ENCODE measurements at places on chromosomes 2 and 18. TPM values are rescaled to one million over a fixed set of nuclear protein-coding genes. Genes with fewer than 3 reads are reported as not detected.
A peak's percentile ranks its signal among the peaks of the same experiment; 100 is the strongest.

DNA sequence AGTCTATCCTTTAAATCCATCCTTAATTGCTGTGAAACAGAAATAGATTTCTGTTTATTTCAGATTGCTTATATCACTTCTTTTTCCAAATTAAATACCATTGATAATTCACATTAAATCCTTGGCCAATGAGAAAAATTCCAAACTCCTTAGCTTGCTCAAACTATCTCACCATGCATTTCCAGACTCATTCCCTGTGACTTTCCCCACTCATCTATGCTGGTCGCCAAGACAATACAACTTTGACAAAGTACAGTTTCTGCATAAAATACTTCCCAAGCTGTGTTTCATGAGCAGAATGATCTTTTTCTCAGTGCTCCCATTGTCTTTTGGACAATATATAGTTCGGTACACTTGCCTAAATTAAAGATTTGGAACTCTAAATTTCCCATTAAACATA, 575.6 kb downstream of the CPS1 start:
- no peak for DNase-seq

CNTNAP5 gene
- total RNA-seq = not detected

- DNase-seq = peak; percentile 90
Measured at GRCh38 chr2:41737888-41738287, 309.9 kb upstream of the PKDCC start.

DNA sequence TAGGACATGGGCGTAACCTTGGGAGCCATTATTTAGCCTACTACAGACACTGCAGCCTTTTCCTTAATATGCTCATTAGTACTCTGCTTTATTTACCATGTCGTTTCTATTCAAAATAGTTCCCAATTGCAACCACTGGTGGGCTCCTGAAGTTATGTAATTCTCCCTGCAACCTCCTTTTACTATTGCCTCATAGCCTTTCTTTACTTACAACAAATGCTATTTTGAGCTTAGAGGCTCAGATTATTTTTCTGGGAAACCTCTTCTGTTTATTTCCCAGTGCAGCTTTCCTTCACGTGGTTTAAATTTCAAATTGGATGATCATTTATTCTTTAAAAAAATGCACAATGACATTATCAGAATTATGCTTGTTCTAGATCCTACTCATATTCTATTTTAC, 492.3 kb upstream of the TMEFF2 start:
- DNase-seq = no peak

ARHGAP15 gene
- 0.88 TPM for total RNA-seq

DNA sequence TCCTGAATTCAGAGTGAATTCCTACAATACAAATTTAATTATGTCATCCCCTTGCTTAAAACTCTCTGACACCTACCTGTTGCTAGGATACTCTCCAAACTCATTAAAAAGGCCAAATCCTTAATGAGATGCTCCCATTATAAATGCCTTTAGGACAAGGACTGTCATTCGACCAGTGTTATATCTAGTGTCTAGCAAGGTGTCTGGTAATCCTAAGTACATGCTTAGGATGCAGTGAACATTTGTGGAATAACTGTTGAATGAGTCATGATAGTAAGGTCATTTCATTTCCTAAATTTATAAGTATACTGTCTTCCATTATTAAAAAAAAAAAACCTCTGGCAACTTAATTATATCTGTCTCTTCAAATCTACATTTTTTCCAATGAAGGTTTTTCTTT, 588.9 kb upstream of the NRXN1 start:
- DNase-seq = no peak

DNA sequence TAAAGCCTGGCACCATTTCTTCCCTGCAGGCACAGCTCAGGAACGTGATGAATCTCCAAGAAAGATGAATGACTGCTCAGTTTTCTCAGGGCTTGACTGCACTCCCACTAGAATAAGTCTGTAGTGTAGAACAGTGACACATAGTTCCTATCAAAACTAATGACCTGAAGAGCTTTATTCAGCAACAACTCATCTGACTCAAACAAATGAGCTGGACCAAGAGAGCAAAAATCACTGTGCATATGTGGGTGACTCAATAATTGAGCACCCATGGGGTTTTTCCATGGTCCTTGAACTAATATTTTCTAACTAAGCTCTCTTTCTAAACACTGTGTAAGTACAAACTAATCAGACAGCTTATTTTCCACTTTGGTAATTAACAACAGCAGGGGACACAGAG, 61.1 kb upstream of the XDH start:
- DNase-seq = peak; percentile 53

LCT gene
- under 0.01 TPM for total RNA-seq

MPP4 gene
- 2.1 TPM for total RNA-seq

OTOS gene
- not detected for total RNA-seq

DNA sequence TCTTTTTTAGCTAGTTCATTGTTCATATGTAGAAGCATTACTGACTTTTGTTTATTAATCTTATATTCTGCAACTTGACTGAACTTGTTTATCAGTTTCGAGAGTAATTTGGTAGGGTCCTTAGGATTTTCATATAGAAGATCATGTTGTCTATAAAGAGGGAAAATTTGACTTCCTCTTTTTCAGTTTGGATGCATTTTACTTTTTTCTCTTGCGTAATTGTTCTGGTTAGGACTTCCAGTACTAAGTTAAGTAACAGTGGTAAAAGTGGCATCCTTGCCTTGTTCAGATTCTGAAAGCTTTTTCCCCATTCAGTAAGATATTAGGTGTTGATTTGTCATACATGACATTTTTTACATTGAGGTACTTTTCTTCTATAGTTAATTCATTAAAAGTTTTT, 726.0 kb downstream of the KCNJ3 start:
- no peak for DNase-seq

- DNase-seq = no peak
Measured at GRCh38 chr2:164903951-164904350, 51.4 kb downstream of the SLC38A11 start.

- peak; percentile 94 for DNase-seq
Measured at GRCh38 chr2:205682239-205682970, at the start of gene NRP2. NRP2 (plus strand) TSS chr2:205682501; CDS start chr2:205683291, 790 bp downstream.

- peak; percentile 93 for DNase-seq
Measured at GRCh38 chr2:238024986-238025385, 35.8 kb upstream of the SCLY start.

GRCh38 chr2:166284359-166284758, 91.4 kb downstream of the SCN9A start:
- DNase-seq = no peak

GRCh38 chr18:39591649-39592048, 2026.1 kb upstream of the CELF4 start:
- DNase-seq = no peak

RPRM gene
- 0.36 TPM for total RNA-seq

DNA sequence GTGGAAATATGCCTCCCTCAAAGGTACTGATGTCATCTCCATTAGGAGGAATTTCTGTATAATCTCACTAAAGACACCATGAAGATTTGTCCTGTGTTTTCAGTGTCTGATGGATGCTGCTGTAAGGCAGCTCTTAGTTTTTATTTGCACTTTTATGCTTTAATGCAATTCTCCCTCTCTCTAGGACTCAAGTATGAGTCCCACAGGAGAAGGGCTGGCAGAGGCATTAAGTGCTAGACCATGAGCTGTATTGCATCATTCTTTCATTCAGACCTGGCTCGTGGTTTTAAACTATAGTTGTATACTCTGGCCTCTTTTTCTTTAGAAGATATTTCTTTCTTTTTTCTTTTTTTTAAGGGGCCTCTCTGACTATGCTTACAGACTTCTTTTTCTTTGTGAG, 805.6 kb downstream of the DPP10 start:
- no peak for DNase-seq

FAM228A gene
- 1.4 TPM for total RNA-seq

ST6GAL2 gene
- total RNA-seq = 0.36 TPM

FOXI3 gene
- total RNA-seq = not detected

- no peak for DNase-seq
Measured at GRCh38 chr18:48473816-48474215, 64.6 kb upstream of the ZBTB7C start.

DNA sequence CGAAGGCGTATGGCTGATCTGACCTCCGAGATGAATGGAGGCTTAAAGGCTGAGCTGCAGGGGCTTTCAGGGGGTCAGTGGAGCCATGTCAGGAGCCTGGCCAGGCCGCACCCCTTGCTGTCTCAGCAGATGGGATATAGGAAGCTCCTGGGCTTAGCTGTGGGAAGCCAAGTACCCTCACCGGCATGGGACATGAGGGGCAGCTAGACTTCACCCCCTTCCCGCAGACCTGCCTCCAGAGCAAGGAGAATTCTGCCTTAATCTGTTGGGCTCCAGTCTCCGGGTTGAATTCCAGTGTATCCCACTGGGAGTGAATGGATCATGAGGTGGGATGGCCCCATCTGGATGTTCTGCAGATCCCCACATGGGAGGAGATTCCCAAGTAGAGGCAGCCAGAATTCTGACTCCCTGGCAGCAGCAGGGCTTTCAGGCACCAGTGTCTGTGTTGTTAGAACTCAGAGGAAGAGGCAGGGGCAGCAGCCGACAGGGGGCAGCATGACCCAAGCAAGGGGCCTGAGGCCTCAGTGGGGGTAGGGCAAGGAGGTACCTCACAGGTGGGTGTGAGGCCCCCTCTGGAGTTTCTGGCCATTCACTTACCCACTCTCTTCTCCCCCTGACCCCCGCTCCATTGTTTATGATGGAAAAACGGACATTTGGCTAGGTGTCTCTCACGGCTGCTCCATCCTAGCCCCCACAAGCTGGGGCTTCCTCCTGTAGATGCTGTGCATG, 19.1 kb downstream of the CAPG start:
- peak; percentile 68 for DNase-seq

GRCh38 chr2:128385365-128385764, 66.7 kb upstream of the HS6ST1 start:
- no peak for DNase-seq

- no peak for DNase-seq
Measured at GRCh38 chr18:2918761-2919550, 72.2 kb downstream of the EMILIN2 start.

UGT1A5 gene
- not detected for total RNA-seq

SLC23A3 gene
- total RNA-seq = 1.4 TPM

GRCh38 chr2:234136461-234136860, 86.0 kb downstream of the SPP2 start:
- no peak for DNase-seq

PROKR1 gene
- total RNA-seq = not detected

GRCh38 chr2:236334122-236334876, 70.1 kb upstream of the ASB18 start:
- DNase-seq = peak; percentile 36

DNA sequence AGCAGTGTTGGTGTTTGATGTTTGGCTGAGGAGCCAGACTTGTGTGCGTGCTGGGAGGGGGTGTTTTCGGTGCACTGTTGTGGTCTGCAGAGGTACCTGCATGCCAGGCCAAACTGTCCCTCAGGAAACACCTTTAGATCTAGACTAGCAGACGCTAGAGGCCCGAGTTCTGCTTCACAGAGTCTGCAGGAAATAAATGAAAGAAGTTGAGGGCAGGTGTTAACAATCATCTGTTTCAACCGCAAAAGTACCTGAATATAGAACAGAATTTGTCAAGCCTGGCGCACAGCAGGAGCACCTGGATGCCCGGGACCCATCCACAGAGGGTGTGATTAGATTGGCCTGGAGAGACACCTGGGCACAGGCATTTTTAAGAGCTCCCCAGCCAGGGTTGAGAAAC, 40.5 kb upstream of the REL start:
- DNase-seq = peak; percentile 23

GCKR gene
- 1.4 TPM for total RNA-seq

DNA sequence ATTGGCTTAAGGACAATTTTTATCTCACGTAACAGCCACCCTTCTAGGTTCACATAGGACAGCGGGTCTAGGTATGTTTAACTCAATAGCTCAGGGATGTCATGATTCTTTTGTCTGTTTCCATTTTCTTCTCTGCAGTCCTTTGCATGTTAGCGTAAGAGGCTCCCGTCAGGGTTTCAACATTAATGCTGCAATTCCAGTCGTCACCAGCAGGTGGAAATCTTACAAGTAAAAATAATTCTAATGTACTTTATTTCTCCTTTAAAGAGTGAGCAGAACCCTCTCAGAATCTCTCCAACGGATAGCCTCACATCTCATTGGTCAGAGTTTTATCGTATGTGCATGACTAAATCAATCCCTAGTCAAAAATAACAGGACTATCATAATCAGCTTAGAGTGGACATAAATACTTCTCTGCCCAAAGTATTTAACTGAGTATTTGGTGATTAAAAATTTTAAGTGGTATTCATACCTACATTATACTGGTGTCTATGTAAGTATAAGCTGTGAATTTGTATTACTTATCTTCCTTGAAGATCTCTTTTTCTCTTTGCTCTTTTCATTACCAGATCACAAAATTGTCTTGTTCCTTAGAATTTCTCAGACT, 487.2 kb upstream of the GCFC2 start:
- DNase-seq = no peak
